ENCODE measurements at places on chromosomes 11 and 22. TPM values are rescaled to one million over a fixed set of nuclear protein-coding genes. Genes with fewer than 3 reads are reported as not detected.
A peak's percentile ranks its signal among the peaks of the same experiment; 100 is the strongest.

Gene CLDN25
- 0.27 TPM for total RNA-seq

DNA sequence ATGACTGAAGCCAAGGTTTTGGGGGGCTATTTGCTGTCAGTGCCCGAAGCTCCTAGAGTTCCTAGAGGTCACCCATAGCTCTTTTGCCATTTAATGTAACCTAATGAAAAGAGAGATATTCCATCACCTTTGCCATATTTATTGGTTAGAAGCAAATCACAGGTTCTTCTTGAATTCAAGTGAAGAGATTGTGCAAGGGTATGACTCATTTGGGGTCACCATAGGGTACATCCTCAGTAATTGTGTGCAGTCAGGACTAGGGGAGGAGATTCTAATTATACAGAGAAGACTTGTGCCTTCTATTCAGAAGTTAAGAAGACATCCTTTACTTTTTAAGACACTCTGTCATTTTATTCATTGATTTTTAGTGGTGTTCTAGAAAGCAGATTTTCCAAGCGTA lies 6.9 kb upstream of the PRAME start:
- DNase-seq = no peak

Gene ENTHD1
- not detected for total RNA-seq

Gene ADORA2A
- total RNA-seq = 8.9 TPM

- peak; percentile 83 for DNase-seq
Measured at GRCh38 chr22:42074132-42074811, at the start of gene PHETA2. PHETA2 (plus strand) TSS chr22:42074248; CDS start chr22:42077294, 3,046 bp downstream.

DNA sequence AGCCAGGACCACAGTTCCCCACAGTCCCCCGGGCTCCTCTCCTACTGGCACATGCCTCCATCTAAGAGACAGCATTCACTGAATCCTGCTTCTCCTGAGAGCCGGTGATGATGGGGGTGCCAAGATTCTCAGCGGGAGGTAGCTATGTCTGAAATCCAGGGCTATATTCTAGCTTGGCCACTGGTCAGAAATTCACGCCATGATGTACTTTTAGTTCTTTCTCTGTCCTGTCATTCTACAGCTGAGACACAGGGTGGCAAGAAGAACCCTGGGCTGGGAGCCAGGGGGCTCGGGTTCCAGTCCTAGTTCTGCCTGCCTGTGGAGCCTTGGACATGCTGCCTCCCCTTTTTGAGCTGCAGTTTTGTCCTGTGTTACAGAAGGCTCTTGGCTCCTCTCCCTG lies 59.2 kb upstream of the PHOX2A start:
- no peak for DNase-seq

- DNase-seq = no peak
Measured at GRCh38 chr11:113998574-113998973, 23.7 kb downstream of the HTR3A start.

- no peak for DNase-seq
Measured at GRCh38 chr11:22559416-22559815, 66.2 kb downstream of the FANCF start.

Gene RASD2
- total RNA-seq = 2.9 TPM

GRCh38 chr11:42043312-42043711 lies 583.9 kb upstream of the LRRC4C start:
- DNase-seq = no peak

Measured in muscle of leg (tissue), 16 donors.